RWPE1 (cell line): ENCODE measurements at places on chromosomes 13 and 19.

- no peak for DNase-seq
Observed at GRCh38 chr19:40663695-40664692, 26.5 kb downstream of the NUMBL start.

DNA sequence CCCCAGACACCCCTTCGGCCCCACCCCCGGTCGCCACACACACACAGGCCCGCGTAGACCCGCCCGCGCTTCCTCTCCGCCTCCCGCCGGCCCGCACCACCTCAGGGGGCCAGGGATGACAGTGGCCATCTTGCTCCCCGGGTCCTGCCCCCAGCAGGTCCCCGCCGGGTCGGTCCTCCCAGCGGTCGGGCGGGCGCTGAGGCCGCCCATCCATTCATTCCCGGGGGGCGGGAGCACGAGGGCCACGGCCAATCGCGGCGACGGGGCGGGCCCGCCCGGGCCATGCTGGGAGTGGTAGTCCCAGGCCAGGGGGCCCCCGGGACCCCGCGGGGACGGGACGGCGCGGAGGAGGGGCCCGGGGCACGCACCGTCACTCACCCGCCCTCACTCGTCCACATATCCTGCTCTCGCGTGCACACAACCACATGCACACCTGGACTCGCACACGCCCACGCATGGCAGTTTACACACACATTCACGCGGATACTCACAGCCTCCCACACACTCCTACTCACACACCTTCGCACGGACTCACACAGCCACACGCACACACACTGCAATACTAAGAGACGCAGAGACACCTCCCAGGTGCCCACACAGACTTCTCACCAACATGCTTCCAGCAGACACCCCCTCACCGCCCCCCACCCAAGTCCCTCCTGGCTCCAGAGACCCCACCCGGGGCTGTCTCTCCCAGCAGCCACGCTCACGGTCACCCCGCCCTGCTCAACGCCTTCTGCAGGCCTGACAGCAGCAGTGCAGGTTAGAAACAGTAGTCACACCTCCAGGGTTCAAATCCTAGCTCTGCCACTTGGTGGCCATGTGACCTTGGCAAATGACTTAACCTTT is at the start of gene DPF1:
Gene DPF1, minus strand, starts transcription at position 209 of the 849 bp plus-strand sequence. Its CDS starts 80 bp downstream, at position 129.
- peak; percentile 90 for DNase-seq

DNA sequence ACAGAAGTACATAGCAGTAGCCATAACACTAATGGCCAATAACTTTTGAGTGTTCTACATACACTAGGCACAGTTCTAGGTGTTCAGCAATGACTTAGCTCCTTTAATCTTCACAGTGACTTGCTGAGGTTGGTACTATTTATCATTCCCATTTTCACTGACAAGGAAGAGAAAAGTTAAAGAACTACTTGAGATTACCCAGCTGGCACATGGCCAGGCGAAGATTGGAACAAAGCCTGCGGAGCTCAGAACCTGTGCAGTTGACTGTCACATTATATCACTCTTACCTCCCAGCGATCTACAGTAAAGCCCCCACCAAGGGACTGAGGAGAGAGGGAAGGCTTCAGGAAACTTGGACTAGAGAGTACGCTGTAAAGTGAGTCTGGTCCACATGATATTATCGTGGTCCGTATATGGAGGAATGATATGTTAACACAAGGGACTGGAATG is 42.4 kb upstream of the WDFY2 start:
- no peak for DNase-seq

DNA sequence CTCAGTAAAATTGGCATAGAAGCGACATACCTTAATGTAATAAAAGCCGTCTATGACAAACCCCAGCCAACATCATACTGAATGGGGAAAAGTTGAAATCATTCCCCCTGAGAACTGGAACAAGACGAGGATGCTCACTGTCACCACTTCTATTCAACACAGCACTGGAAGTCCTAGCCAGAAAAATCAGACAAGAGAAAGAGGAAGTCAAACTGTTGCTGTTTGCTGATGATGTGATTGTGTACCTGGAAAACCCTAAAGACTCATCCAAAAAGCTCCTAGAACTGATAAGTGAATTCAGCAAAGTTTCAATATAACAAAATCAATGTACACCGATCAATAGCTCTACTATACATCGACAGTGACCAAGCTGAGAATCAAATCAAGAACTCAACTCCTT is 63.3 kb downstream of the TNFSF13B start:
- DNase-seq: no peak

DNA sequence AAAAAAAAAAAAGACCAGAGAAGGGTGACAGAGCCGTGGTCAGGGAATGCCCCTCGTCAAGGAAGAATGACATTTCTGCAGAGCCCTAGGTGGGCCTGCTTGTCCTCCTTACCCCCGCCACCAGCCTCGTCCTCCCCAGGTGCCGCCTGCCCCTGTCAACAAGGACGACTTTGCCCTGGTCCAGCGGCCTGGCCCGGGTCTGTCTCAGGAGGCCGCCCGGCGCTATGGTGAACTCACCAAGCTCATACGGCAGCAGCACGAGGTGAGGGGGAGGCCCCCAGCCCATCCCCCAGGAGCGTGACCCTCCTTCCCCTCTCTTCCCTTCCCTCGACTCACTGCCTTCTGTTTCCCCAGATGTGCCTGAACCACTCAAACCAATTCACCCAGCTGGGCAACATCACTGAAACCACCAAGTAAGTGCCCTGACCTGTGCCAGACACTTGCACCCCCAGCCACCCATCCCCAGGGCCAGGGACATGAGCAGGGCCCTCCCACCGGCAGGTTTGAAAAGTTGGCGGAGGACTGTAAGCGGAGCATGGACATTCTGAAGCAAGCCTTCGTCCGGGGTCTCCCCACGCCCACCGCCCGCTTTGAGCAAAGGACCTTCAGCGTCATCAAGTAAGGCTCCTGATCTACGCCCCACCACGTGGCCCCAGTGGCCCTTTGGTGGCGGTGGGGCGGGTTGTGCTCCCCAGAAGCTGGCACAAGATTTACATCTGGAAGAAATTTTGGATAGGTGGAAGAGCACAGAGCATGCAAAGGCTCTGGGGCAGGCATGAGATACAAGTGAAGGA is 14.8 kb downstream of the PODNL1 start:
- no peak for DNase-seq

DNA sequence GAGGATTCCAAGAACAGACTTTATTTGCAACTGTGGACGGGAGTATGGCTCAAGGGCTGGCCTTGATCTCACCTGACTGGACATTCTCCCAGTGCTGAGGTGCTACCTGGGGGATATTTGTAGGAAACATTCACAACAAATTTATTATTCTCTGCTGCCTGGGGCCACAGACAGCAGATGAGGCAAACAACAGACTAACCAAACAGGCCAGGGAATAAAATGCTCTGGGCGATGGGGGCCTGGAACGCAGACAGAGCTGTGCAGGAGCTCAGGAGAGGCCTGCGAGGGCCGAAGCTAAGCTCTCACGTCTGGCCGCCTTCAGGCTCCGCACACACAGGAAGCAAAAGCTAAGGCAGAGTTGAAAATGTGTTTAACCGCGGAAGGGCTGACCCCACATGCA is 7.8 kb downstream of the PLPP2 start:
- DNase-seq: no peak

- DNase-seq: no peak
Observed at GRCh38 chr13:28412981-28413380, 81.9 kb downstream of the FLT1 start.

DNA sequence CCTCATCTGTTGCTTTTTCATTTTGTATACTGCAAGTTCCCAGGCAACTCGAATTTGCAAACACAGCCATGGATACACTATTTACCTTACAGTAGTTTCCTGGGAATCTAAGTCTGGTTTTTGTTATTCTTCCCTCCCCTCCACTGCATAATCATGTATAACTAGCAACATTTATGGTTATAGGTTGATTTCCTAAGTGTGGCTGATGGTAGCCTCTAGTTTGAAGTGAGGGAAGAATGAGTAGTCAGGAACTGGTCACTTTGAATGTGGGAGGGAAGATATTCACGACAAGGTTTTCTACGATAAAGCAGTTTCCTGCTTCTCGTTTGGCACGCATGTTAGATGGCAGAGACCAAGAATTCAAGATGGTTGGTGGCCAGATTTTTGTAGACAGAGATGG is at the start of gene KCNRG:
Gene KCNRG, plus strand, starts transcription at position 187 of the 400 bp plus-strand sequence. Its CDS starts 50 bp downstream, at position 237.
- DNase-seq: no peak

DNA sequence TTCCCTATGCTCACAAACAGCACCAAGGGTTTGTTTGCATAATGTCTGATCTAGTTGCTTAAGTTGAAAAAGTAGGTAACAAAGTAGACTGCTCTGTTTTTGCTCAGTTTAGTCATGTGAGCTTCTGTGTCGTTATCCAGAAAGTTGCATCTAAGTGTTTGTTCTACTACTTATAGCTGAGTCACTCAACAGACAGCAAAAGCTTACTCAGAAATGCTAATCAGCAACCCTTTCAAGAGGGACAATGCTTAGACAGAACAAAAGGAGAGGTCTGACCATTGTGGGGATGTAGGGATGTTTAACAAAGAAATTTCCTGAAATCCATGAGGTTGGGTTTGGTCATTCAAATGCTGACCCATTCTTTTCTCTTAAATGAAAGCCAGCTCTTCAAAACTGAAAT is 106.4 kb downstream of the ATP8A2 start:
- DNase-seq: no peak

- no peak for DNase-seq
Observed at GRCh38 chr13:80469105-80469852, 128.4 kb upstream of the SPRY2 start.

GRCh38 chr13:45401314-45401713 is 16.9 kb downstream of the SLC25A30 start:
- no peak for DNase-seq

DNA sequence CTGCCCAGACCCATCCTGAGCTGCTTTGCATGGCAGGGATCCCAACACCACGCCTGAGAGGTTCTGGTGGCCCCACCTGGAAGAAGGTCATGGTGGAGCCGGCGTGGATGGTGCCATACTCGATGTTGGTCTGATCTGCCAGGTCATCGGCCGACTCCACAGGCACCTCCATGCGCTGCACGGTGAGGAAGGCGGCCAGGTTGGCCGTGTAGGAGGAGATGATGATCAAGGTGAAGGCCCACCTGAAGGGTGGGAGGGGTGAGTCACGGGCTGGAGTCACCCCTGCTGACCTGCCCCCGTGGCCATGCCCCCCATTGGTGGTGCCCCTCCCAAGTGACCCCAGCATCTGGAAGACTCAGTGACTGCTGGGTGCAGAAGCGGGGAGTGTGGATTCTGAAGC is 12.5 kb upstream of the ATP1A3 start:
- no peak for DNase-seq

DNA sequence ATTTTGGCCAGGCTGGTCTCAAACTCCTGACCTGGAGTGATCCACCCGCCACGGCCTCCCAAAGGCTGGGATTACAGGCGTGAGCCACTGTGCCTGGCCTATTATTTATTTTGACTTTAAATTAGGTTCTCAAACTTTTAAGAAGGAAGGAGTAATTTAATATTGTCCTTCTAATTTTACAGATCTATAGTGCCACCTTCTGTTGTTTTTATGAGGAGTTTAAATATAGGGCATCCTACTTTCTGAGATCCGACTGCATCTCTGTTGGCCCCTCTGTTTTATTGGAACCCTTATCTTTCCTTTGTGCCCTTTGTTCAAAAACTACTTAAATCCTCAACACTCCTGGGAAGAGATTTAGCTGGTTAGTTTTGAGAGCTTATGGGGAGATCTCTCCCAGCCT is 25.4 kb upstream of the ZMYM5 start:
- DNase-seq: no peak

GRCh38 chr19:57527136-57527881 is at the start of gene ZNF549:
ZNF549 (plus strand) TSS chr19:57527356; CDS start chr19:57527574, 218 bp downstream.
- peak; percentile 96 for DNase-seq

- peak; percentile 79 for DNase-seq
Observed at GRCh38 chr19:44808463-44809371, at the start of gene BCAM. BCAM (plus strand) TSS chr19:44809103; CDS start chr19:44809125, 22 bp downstream.

DNA sequence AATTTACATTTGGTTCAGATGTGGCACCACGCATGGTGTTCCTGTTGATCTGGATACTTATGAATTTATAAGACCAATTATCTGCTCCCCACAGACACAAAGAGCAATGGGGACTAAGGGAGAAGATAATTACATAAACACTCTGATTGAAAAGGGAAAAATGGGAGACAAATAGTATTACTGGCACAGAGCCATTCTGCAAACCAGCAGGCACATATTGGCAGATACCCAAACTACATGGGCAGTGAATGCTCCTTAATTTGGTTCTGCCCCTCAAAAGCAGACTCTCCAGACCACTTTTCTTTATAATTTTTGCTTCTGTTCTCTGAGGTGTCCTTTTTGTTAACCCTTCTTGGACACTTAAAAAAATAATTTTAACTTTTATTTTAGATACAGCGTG is 1674.2 kb downstream of the PCDH9 start:
- DNase-seq: no peak

DNA sequence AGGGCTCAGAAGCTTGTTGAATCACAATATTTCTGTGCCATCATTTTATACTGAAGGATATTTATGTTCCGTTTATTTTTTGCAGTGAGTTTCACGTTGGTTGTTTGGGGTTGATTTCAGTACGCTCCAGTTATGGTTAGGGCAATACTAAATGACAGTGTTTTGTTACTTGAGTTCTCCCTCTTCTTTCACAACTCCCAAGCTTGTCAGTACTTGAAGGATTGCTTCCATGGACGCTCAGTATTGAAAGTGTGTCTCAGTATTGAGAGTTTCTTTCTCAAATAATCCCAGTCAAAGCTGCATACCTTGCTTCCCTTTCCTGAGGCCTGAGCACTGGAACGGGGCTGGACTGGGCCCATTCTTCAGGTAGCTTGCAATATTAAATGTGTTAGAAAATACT is 38.9 kb downstream of the LACC1 start:
- DNase-seq: no peak

- DNase-seq: no peak
Observed at GRCh38 chr19:51116736-51117286, 7.9 kb upstream of the SIGLEC9 start.

GRCh38 chr13:80737513-80737912 is 396.6 kb upstream of the SPRY2 start:
- DNase-seq: no peak

GRCh38 chr13:113915786-113916329 is 52.0 kb upstream of the GAS6 start:
- DNase-seq: no peak

GRCh38 chr13:105213512-105213911 is 1322.0 kb downstream of the EFNB2 start:
- DNase-seq: no peak

DNA sequence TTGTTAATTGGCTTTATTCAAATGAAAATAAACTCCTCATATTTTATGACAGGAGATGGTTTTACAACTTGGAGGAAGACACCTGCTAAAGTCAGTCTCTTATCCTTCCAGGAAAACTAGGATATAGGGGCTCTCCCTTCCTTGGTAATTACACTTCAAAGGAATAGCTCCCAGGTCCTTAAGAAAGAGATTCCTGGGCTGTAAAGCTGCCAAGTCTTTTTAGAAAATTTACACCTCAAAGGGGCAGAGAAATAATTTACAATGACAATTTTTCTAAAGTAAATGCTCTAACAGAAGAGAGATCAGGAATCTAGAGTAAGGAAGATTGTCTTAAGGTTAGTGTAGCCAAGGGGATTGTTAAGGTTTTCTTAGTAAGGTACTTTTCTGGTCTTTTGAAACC is 1359.0 kb downstream of the OLFM4 start:
- DNase-seq: no peak

- DNase-seq: no peak
Observed at GRCh38 chr19:32828139-32828538, 41.4 kb downstream of the SLC7A9 start.
